ENCODE measurements at places on chromosomes 3 and 15. TPM values are rescaled to one million over a fixed set of nuclear protein-coding genes. Genes with fewer than 3 reads are reported as not detected.

DNA sequence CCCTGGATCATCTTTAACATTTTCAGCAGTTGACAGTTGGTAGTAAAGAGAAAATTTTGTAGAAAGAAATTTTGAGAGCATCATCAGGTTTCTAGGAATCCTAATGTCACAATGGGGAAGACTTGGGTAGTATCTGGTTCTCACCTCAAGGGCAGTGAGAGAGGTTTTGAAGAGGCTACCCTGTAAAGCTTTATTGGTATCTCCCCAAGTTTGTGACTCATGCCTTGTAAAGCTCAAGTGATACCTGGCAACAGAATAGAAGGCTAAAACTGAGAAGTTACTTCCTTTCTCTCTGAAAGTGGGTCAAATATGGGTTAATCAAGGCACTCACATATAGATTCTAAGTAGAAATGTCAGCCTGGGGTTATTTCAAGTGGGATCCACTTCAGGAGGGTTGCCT lies 196.4 kb downstream of the SUCNR1 start:
- H3K27ac ChIP-seq: no peak overlapping the region
- DNase-seq: no peak
- H3K4me3 ChIP-seq: no peak overlapping the region

GRCh38 chr15:60541481-60542299 lies 62.7 kb upstream of the ICE2 start:
- no peak overlapping the region for H3K4me3 ChIP-seq
- no peak overlapping the region for H3K27ac ChIP-seq
- no peaks in the 10 kb centered on the region for H3K36me3 ChIP-seq
- no peaks in the 10 kb centered on the region for H3K27me3 ChIP-seq

DNA sequence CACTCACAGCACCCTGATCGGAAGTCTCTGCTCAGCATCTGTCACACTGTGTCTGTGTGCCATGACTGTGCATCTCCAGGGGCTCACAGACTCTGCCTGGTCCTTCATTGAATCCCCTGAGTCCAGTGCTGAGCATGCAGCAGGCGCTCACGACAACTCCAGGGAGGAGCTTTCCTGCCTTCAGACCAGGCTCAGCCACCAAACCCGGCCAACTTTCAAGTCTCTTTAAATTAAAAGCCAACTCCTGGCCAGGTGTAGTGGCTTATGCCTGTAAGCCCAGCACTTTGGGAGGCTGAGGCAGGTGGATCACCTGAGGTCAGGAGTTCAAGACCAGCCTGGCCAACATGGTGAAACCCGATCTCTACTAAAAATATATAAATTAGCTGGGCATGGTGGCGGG lies 24.2 kb downstream of the GRAMD2A start:
- no peak overlapping the region for H3K27ac ChIP-seq
- H3K4me1 ChIP-seq: peaks cover 69% of the 10 kb centered on the region

DNA sequence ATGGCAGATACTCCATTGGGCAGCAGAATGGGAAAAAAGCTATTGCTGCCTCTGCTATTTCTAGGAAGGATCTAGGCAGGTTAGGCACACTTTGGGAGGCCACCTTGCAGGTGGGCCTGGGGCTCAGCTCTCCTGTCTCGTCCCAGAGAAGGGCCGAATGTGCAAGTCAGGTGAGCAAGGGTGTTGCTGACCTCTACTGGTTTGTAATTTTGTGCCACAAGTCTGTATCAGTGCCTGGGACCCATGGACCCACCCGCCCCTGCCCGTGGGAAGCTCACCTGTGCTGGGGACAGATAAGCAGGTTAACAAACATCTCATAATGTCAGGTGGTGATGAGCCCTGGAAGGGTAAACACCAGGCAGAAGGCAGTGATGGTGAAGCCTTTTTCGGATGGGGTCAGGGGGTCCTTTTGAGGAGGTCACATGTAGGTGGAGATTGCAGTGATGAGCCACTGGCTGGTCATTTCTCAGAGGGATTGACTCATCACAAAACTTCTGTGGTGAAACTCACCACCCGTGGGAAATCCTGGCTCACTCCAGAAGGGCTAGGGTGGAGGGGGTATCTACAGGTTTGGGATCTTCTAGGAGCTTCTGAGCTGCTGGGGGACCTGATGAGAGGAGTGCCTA lies 161.3 kb downstream of the KLF13 start:
- DNase-seq: no peak
- peak overlapping the region; percentile 34 for H3K27ac ChIP-seq
- H3K27me3 ChIP-seq: no peaks in the 10 kb centered on the region
- H3K4me1 ChIP-seq: peaks cover 5% of the 10 kb centered on the region
- H3K36me3 ChIP-seq: no peaks in the 10 kb centered on the region
- no peak overlapping the region for H3K4me3 ChIP-seq

DNA sequence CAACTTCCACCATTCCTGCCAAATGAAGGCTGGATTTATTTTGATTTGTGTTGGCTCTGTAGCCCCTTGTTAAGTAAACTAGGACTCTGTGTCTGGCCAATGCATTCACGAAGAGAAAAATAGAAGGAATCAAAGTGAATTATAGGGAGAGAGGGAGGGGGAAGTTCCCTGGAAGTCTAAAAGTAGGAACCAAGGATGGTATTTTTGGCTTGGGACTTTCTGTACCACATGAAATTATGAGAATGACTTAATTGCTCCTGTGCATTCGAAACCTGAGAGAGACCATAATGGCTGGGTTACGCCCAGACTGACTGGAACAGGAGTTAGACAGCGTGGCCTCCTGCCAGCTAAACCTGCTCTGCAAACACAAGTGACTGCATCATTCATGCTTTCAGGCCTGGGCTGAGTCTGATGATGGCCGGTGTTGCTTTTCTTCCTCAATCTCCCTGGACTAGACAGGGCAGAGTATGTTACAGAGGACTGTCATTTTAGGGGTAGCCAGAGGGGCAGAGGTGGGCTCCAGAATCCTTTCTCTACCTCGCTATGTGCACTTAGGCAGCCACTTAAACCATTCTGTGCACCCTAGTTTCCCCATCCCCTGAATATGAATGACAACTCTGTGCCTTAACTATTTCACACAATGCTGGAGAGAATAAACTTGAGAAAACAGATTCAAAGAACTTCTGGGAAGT lies 58.9 kb downstream of the MYO1E start:
- peak overlapping the region; percentile 42 for H3K27ac ChIP-seq
- peak; percentile 96 for DNase-seq
- H3K36me3 ChIP-seq: no peaks in the 10 kb centered on the region
- no peaks in the 10 kb centered on the region for H3K27me3 ChIP-seq

DNA sequence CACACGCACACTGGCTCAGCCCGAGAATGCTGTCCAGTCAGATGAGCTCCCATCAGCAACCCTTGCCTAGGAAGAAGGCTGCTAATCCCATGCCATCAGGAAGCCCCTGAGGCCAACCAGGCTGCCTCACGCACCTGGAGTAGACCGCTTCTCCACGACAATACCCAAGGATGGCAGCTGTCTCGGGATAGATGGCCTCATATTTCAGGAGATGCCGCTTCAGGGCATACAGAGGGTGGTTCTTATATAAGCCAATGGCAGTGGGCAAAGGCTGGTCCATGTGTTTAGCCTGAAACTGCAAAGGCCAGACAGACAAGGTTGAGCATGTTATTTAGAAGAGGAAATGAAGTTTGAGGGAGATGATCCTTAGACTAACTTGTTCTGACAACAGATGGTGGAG lies 22.2 kb downstream of the XPC start:
- no peaks in the 10 kb centered on the region for H3K27me3 ChIP-seq
- no peak overlapping the region for H3K4me3 ChIP-seq
- peaks cover 79% of the 10 kb centered on the region for H3K36me3 ChIP-seq

- H3K27me3 ChIP-seq: no peaks in the 10 kb centered on the region
- no peak overlapping the region for H3K27ac ChIP-seq
- no peak for DNase-seq
- no peak overlapping the region for H3K4me3 ChIP-seq
- H3K36me3 ChIP-seq: no peaks in the 10 kb centered on the region
Observed at GRCh38 chr15:64749167-64749566, 26.2 kb downstream of the RBPMS2 start.

DNA sequence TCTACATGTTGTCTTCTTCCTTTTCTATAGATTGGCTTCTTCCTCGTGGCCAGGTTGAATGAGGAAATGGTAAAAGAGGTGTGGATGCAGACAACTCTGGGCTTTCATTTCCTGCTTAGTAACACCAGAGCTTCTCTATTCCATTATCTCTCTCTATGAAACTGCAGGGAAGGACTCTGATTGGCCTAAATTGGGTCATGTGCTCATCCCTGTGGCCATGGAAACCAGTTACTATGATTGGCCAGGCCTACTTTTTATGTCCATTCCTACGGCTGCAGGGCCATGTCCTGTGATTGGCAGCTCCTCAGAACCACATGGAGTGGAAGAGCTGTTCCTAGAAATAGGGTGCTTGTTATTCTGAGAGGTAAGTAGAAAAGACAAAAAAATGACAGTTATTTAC lies 486.9 kb upstream of the ADAMTS9 start:
- H3K36me3 ChIP-seq: no peaks in the 10 kb centered on the region
- peaks cover 8% of the 10 kb centered on the region for H3K4me1 ChIP-seq
- no peak overlapping the region for H3K27ac ChIP-seq
- no peak for DNase-seq
- H3K4me3 ChIP-seq: no peak overlapping the region

DNA sequence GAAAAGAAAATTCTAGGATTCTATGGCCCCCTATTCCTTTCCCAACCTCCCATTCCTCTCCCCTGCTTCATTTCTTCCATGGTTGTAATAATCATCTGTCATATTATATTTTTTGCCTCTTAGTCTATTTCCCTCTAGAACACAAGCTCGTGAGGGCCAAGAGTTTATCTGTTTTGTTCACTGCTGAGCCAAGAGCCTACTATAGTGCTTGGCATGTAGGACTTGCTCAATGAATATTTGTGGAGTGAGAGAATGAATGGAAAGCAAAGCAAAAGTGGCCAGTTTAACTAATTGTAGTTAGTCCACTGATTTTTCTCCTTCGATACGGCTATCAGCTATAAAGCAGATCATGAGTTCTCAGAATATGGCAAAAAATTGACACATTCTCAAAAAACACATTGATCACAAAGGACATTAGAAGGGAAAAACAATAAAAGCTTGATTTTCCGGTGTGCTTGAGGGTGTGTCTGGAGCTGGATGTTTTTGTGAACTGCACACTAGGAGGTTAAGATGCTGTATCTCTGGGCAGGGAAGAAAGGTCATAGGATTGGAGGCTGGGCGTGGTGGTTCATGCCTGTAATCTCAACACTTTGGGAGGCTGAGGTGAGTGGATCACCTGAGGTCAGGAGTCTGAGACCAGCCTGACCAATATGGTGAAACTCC lies 25.0 kb upstream of the CTSH start:
- no peaks in the 10 kb centered on the region for H3K4me1 ChIP-seq
- DNase-seq: no peak
- no peaks in the 10 kb centered on the region for H3K27me3 ChIP-seq

GRCh38 chr15:51766341-51766740 lies 14.9 kb downstream of the TMOD2 start:
- DNase-seq: no peak
- H3K4me3 ChIP-seq: no peak overlapping the region

GRCh38 chr3:53056442-53056841 lies 10.6 kb upstream of the SFMBT1 start:
- no peaks in the 10 kb centered on the region for H3K4me1 ChIP-seq
- no peaks in the 10 kb centered on the region for H3K36me3 ChIP-seq
- no peaks in the 10 kb centered on the region for H3K27me3 ChIP-seq
- no peak overlapping the region for H3K4me3 ChIP-seq
- H3K27ac ChIP-seq: no peak overlapping the region
- DNase-seq: no peak

GRCh38 chr3:129205109-129205832 lies 21.6 kb upstream of the CNBP start:
- no peak for DNase-seq
- no peaks in the 10 kb centered on the region for H3K27me3 ChIP-seq
- no peak overlapping the region for H3K4me3 ChIP-seq
- H3K4me1 ChIP-seq: no peaks in the 10 kb centered on the region
- no peaks in the 10 kb centered on the region for H3K36me3 ChIP-seq

DNA sequence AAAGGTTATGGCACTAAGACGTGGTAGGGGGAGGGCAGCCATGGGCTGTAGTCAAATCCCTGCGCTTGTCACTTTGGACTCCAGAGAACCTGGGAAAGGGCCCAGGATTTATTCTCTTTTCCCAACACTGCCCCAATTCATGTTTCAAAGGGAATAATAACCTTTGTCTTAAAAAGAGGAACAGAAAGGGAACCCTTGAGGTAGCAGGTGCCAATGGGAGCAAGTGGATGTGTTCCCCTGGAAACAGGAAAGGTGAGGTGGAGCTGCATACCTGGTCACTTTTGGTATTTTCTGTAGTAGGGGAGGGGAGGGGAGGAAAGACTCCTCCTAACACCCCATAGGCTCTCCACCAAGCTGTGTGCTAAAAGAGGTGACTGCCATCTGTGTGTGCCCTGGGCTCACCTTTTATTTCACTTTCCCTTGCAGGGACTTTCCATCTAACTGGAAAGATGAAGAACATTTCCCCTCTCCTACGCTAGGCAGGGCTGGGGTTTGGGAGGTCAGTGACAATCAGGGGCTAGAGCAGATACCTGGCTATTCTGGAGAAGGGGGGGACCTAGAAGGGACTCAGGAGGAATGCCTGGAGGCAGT lies 6.1 kb upstream of the CHST14 start:
- H3K27me3 ChIP-seq: no peaks in the 10 kb centered on the region
- H3K4me3 ChIP-seq: no peak overlapping the region
- peaks cover 44% of the 10 kb centered on the region for H3K36me3 ChIP-seq
- DNase-seq: no peak
- H3K27ac ChIP-seq: no peak overlapping the region

DNA sequence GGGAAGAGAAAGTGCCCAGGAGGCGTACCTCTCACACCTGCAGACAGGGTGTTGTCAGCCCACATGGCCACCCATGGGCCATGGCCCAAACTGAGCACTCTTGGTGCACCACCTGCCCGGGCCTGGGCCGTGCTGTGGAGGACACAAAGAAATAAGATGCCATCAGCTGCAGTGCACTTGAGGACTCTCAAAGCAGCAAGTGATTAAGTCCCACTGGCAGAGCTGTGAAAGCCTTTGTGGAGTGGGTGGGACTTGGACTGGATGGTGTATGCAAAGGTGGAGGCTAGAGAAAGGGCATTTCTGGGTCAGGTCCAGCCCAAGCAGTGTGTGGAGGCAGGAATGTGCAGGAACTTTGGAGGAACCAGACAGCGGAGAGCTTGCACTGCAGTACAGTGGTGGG lies 122.3 kb downstream of the MEGF11 start:
- DNase-seq: peak; percentile 42
- no peak overlapping the region for H3K4me3 ChIP-seq
- H3K27me3 ChIP-seq: no peaks in the 10 kb centered on the region

SLC22A14 gene
- total RNA-seq: not detected

SUMF1 gene
- total RNA-seq: 68.9 TPM

RETNLB gene
- not detected for total RNA-seq

TBC1D21 gene
- not detected for total RNA-seq

FOXL2NB gene
- not detected for total RNA-seq

GRIP2 gene
- total RNA-seq: 0.44 TPM

ZDHHC19 gene
- not detected for total RNA-seq

KNL1 gene
- total RNA-seq: 0.78 TPM

OSTN gene
- not detected for total RNA-seq

CCRL2 gene
- total RNA-seq: 1.5 TPM

PRR23E gene
- not detected for total RNA-seq

ZDHHC23 gene
- 20.4 TPM for total RNA-seq

CYP1A2 gene
- 1.3 TPM for total RNA-seq

TMOD2 gene
- 7.1 TPM for total RNA-seq
